ENCODE measurements at places on chromosomes 13 and 19. TPM values are rescaled to one million over a fixed set of nuclear protein-coding genes. Genes with fewer than 3 reads are reported as not detected.
A peak's percentile ranks its signal among the peaks of the same experiment; 100 is the strongest.

DNA sequence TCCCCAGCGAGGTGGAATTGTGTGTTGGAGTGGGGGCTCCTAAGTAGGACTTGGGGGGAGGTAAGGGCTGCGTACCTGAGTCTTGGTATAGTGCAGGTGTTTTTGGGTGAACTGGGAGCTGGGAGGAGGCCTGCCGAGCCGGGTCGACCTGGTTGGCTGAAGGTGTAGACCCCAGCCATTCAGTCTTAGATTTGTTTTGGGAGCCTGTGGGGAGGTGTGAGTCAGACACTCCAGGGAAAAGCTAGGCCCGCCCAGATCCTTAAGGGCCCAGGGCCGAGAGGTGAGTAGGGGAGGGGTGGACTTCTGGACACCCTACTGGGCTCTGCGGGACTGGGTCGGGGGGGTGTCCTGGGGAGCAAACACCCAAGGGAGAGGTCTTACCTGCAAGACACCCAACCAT, 935 bp downstream of the CRB3 start:
- no peak for DNase-seq

IQCN gene
- 1.3 TPM for total RNA-seq

GRCh38 chr13:73833325-73834070, 300.7 kb downstream of the KLF12 start:
- DNase-seq: no peak

DNA sequence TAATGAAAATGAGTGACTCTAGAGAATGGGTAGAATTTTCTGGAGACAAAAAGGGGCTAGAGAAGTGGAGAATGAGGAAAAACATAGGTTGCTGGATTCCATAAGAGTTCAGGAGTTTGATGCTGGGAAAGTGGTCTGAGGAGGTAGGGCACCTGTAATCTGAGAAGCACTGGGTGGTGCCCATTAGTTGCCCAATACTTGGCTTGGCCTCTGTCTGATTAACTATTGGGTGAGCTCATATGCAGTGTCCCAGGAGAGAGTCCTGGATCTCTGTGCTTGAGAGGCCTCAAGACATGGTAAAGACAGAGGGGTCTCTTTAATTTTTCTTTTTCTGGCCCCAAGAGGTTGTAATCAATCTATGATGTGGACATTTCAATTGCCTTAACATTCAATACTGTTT, 390.1 kb downstream of the TDRD3 start:
- no peak for DNase-seq

URAD gene
- total RNA-seq: not detected

DNA sequence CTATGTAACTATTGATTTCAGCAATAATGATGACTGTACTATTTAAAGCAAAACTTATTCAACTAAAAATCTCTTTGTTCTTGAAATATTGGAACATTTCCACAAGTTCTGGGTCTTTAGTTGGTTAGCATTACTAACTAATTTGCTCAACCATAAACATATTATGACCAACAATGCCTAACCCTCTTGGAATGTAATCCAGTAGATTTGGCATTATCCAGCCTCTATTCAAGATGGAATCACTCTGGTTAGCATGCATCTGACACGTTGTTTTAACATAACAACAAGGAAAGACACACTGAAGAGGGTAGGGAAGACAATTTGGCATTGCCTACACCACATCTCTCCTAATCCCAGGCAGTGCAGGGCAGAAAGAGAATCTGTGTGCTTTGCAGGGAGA, 941.3 kb upstream of the PCDH20 start:
- no peak for DNase-seq

GRCh38 chr13:46109451-46109850, 4.6 kb upstream of the CPB2 start:
- no peak for DNase-seq

GRCh38 chr13:111949311-111949710, 117.6 kb upstream of the SOX1 start:
- no peak for DNase-seq

DNA sequence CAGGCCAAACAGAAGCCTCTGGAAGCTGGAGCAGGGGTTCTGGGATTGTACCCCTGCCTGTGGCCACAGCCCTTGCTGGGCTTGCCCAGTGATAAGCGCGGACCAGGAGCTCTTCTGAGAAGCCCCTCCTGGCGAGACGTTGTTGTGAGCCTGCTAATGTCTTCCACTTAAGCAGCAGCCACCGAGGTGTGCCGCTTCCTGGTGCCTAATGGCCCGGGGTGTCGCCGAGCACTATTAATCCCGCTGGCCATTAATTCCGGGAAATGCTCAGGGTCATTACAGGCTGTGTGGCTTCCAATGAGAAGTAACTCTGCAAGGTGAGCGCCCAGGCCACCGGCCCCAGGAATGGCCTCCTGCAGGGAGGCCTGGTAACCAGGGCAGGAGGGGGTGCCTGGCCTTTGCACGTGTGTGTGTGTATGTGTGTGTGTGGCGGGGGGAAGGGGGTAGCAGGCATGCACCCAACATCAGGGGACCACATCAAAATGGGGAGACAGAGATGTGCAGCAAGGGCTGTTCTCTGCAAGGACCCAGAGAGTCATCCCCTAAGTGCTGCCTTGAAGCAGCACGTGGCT, 175.0 kb downstream of the URI1 start:
- no peak for DNase-seq

CGB2 gene
- not detected for total RNA-seq

DNA sequence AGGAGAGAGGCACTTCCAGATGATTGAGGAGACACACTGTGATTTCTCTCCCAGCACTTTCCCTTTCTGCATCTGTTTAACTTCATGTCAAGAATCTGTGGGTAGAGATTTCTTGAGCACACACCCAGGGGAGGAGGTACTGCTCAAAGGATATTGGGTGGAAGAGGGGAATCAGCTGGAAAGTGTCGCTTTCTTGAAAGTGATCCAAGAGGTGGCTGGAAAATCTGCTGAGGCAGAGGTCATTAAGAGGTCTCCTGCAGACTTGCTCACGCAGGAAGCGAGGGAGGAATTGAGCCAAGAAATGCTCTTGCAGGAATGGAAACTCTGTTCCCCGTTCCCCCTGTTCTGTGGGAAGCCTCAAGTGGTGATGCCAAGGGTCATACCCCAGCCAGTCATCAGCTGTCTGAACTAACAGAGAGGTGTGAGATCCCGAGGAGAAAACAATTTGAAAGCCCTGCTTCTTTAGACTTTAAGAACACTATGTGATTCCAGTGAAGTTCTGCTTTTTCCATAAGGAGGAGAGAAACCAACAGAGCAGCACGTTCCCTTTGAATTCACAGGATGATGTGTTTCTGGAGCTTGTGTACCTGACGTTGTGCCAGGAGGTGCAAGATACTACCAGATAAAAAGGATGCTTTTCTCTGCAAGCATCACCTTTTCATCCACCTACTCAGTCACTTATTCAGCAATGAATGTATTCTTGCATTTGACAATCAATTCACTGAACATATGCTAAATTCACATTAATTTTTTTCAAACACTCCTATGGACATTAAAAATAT, 163.4 kb upstream of the GPR12 start:
- DNase-seq: no peak

DNA sequence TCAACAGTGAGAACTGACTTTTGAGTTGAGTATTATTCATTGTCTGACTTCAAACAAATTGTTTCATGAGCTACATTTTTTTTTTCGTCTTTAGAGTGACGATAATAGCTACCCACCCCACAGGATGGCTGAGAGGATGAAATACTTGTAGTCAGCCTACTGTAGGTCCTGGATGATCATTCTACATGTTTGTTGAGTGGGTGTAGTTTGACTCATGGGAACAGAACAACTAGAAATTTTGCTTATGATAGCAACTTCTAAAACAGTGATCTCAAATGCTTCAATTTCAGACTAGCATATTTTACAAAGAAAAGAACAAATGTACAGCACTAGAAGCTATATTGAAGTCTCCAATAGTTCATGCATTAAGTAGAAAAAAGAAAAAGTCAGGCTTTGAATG, 651.8 kb downstream of the PCDH9 start:
- DNase-seq: no peak

GRCh38 chr13:81664872-81665271, 1323.9 kb upstream of the SPRY2 start:
- no peak for DNase-seq

DNA sequence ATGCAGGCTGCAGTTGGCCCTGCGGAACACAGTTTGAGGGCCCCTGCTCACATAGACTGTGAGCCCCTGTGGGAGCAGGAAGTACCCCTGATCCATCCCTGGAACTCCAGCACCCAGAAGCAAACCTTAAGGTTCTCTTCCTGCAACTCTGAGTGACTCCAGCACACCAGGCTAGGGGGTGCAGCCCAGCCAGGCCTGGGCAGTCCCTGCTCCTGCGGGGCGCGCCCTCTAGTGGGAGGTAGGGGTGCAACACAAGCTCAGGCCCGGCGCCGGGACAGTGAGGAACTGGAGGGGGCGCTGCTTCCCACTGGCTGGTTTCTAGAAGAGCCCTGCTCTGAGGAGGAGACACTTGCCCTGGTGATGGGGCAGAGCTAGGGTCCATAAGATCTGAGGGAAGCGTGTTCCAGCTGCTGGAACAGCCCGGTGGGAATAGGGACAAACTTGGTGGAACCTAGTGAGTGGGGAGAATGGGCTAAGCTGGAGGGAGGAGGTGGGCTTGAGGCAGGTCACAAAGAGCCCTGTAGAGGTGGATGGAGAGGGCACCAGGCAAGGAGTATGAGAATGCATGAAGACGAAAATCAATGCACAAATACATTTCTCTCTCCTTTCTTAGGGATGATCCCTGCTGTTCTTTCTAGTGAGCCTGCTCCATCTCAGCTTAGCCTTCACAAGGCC, 5.0 kb downstream of the ZSCAN5A start:
- DNase-seq: peak; percentile 61

OR10H2 gene
- not detected for total RNA-seq

- no peak for DNase-seq
These were observed 31.0 kb upstream of the KATNAL1 start for GRCh38 chr13:30338331-30338851.

GRCh38 chr19:9139609-9140158, 513 bp upstream of the ZNF317 start:
- DNase-seq: no peak

DNA sequence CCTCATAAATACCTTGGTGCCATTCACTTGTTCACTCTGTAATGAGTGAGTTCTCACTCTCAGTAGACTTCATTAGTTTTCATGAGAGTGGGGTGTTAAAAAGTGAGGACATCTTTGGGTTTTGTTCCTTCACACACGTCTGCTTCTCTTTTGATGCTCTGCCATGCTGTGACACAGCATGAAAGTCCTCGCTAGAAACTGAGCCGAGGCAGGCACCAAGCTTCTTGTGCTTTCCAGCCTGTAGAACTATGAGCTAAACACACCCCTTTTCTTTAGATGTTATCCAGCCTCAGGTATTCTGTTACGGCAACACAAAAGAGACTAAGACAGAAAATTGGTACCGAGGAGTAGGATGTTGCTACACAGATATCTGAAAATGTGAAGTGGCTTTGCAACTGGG, 43.7 kb downstream of the ALOX5AP start:
- no peak for DNase-seq

ZNF790 gene
- total RNA-seq: 6.4 TPM
